Esophagus muscularis mucosa (tissue), 4 donors: ENCODE measurements at places on chromosomes 13 and 19. TPM values are rescaled to one million over a fixed set of nuclear protein-coding genes. Genes with fewer than 3 reads are reported as not detected.

PCDH17 gene
- total RNA-seq, result 8.9 TPM

CFAP97D2 gene
- not detected for total RNA-seq

BEST2 gene
- not detected for total RNA-seq

KCNRG gene
- total RNA-seq, result 2.7 TPM

ASPDH gene
- total RNA-seq, result not detected

COL4A1 gene
- 328 TPM for total RNA-seq

CYP4F11 gene
- not detected for total RNA-seq

CYP4F12 gene
- 3.6 TPM for total RNA-seq

SULT2B1 gene
- total RNA-seq, result 1.0 TPM

CD209 gene
- 7.9 TPM for total RNA-seq

SIGLEC9 gene
- 2.0 TPM for total RNA-seq

RHPN2 gene
- 0.83 TPM for total RNA-seq

SPACA4 gene
- total RNA-seq, result not detected

TRPM4 gene
- 38.8 TPM for total RNA-seq

PPP1R12C gene
- 257 TPM for total RNA-seq

C3 gene
- 393 TPM for total RNA-seq

OBI1 gene
- total RNA-seq, result 13.3 TPM

C19orf33 gene
- total RNA-seq, result 8.6 TPM

ERF gene
- 37.1 TPM for total RNA-seq

FPR2 gene
- total RNA-seq, result 1.5 TPM

IL17D gene
- total RNA-seq, result 9.9 TPM

TMEM272 gene
- total RNA-seq, result not detected

TMEM150B gene
- total RNA-seq, result 5.2 TPM
